ENCODE measurements at places on chromosomes 16 and 17.
A peak's percentile ranks its signal among the peaks of the same experiment; 100 is the strongest.

DNA sequence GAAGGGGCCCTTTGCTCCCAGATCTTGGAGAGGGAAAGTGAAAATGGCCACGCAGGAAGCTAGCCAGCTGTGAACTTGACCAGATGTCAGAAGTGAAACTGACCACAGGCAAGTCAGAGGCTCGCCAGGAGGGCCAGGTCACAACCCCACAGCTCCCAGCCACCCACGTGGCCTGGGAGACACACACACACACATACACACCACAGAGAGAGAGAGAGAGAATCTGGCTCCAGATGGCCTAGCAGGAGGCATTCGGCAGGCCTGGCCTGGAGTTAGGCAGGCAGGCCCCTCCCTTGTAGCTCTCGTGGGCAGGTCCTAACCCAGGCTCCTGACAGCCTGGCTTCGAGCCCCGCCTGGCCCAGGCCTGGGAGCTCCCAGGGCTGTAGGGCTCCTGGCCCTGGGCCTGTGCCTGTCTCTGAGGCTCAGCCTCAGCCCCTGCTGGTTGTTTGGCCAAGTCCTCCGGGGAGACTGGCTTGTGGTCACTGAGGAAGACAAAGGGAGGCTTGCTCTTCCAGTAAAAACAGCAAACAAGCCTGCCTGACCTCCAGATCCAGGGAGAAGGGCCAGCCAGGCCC lies 20.2 kb downstream of the NGFR start:
- peak; percentile 93 for DNase-seq

DNA sequence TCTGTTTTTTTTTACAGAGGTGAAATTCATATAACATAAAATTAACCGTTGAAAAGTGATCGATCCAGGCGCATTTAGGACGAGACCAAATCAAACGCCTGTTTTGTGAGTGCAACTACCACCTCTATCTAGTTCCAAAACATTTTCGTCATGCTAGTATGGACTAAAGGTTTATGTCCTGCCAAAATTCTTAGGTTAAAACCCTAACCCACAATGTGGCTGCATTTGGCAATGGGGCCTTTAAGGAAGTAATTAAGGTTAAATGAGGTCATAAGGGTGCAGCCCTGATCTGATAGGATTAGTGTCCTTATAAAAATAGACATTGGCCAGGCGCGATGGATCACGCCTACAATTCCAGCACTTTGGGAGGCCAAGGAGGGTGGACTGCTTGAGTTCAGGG lies 32.8 kb upstream of the RCVRN start:
- DNase-seq = no peak

DNA sequence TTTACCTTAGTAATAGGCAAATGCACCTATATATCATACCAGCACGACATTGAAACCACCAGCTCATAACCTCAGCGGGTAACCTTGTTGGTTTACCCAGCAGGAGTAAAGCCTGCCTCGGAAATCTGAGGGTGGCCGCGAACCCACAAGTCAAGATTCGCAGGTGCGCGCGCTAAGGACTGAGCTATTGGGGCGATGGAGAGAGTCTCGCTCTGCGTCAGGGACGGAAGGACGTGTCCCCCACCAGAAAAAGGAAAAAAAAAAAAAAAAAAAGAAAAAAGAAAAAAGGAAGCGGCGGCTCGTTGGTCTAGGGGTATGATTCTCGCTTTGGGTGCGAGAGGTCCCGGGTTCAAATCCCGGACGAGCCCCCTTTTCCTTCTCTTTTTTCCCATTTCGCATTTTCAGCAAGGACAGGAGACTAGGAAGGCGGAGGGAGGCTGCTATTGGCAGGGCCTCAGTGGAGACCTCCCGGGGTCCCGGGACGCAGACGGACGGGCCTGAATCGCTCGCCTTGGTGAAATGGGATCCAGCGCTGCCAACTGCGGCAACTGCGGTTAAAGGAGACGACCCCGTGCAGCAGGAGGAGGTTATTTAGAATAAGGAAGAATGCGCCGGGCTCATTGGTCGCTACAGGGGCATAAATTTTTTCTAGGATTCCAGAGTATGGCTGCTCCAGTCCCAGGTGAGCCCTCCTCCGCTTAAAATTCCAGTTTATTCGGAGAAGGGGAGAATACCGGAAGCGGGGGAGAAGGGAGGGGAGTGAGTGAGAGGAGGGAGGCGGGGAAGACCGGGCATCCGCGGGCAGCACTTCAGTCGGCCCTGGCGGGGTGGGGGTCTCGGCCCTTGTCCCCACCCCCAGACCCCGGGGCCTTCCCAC lies at the start of gene OR1F1:
Gene OR1F1 (plus strand): TSS at position 407 of the 877 bp plus-strand sequence.
- DNase-seq = no peak

- no peak for DNase-seq
Observed at GRCh38 chr17:39926588-39927100, 757 bp downstream of the ORMDL3 start.

GRCh38 chr17:78912082-78912481 lies 9.1 kb upstream of the CEP295NL start:
- no peak for DNase-seq

DNA sequence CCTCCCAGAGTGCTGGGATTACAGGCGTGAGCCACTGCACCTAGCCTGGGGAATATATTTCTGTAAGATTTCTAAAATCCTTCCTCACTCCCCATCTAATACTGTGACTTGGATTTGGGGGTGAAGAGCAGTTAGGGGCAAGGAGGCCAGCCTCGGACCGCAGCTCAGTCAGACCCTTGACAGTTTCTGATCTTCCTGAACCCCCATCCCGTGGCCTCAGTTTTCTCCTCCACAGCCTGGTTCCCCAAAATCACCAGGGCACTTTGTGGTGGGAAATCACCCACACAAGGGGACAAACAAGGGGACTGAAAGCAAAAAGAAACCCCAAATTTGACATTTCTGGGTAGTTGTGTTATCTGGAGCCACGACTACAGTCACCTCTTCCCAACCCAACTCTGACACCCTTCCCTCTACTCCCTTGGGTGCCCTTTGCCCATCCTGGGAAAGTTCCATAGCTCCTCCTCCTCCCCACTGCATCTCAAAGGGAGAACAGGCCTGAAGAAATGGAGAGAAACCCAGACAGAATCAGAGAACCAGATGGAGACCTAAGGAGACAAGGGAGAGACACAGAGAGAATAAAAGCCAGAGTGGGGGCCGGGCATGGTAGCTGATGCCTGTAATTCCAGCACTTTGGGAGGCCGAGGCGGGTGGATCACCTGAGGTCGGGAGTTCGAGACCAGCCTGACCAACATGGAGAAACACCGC lies 2.8 kb upstream of the STAT5A start:
- peak; percentile 28 for DNase-seq

GRCh38 chr17:21425321-21425720 lies 49.2 kb downstream of the KCNJ12 start:
- no peak for DNase-seq

- DNase-seq = no peak
Observed at GRCh38 chr16:85844786-85845185, 45.3 kb downstream of the COX4I1 start.

GRCh38 chr17:74089869-74090464 lies 113.5 kb upstream of the RPL38 start:
- DNase-seq = no peak

GRCh38 chr17:50020841-50021599 lies 26.0 kb upstream of the DLX3 start:
- DNase-seq = no peak

Measured in aorta (tissue), 5 donors.